ENCODE measurements at places on chromosomes 4 and X.

DNA sequence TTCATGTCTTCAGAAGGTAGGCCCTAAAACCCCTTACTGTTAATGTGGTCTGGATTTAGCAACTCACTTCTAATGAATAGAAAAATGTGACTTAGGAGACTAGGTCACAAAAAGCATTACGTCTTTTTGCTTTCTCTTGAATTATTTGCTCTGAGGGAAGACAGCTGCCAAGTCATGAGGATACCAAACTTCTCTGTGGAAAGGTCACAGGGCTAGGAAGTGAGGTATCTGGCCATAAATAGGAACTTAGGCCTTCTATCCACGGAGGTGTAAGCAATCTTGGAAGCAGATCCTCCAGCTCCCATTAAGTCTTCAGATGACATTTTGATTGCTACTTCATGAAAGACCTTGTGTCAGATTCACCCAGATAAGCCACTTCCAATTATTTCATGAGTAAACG is 120.6 kb downstream of the JADE1 start:
- no peak for DNase-seq

GRCh38 chrX:23783589-23784469 is 856 bp downstream of the SAT1 start:
- no peak for DNase-seq

DNA sequence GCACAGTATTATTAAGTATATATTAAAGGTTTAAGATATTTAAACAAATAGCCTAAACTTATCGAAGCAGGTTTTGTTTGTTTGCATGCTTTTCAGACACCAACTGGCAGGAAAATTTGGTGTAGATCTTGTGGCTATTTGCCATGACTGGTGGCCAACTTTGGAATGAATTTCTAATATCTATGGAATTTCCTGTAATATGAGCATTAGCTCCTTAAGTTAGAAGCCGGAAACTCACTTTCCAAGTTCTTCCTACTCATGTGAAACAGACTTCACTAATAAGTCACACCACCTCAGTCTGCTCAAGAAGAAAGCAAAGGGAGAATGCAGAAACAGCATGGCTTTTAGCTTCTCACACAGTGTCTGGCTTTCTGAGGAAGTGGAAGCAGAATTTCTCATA is 563.9 kb downstream of the GRXCR1 start:
- no peak for DNase-seq

DNA sequence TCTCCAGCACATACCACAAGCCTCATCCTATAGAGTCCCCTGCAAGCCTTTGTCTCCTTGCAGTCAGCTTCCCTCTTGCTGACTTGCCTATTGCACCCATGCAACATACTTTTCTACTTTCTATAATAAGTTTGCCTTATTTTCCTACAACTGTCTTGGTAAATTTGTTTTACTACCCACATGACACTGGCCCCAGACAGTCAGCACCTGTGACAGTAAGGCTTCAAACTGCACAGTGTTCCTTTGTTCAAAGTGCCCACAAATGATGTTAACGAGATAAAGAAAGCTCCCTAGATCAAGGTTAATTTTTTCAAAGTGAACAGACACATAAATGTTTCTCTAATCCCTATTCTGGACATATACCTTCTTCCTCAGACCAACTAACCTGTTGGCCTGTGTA is 529.1 kb upstream of the PCDH10 start:
- no peak for DNase-seq

DNA sequence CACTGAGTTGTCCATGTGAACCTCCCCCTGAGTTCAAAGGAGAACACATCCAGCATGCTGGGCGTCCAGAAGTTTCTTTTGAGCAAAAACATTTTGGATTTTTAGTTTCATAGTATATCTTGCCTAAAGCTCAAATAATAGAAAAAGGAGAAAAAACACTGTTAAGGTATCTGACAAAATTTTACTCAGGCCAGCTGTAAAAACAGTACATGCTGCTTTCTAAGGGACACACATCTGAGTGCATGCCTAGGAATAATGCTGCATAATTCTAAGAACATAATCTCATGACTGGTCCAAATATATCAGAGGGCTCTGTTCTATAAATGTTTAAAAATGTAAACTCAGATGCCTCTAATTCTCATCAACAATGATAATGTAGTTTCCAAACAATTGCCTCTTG is 561.3 kb upstream of the INTU start:
- no peak for DNase-seq

- no peak for DNase-seq
Observed at GRCh38 chrX:113743069-113743468, 840.8 kb upstream of the HTR2C start.

- no peak for DNase-seq
Observed at GRCh38 chr4:114386637-114387233, 211.9 kb upstream of the UGT8 start.

- DNase-seq = no peak
Observed at GRCh38 chr4:54403700-54404453, 174.8 kb downstream of the PDGFRA start.

DNA sequence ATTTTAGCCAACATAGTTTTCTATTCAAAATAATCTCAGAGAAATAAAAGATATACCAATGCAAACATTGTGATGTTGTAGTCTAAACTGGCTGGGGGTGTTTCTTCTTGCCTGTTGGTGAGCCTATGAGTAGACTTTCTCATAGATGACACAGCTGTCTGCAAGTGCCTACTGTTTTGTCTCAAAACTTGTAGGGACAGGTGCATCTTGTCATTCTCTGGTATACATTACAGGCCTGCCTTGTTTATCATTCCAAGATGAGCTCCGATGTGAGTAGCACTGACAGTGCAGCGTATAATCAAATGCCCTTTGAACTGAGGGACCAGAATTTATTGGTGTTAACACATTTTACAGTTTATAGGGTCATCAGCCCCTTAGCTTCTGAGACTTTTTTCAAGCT is 353.8 kb downstream of the PRDM5 start:
- DNase-seq = no peak

DNA sequence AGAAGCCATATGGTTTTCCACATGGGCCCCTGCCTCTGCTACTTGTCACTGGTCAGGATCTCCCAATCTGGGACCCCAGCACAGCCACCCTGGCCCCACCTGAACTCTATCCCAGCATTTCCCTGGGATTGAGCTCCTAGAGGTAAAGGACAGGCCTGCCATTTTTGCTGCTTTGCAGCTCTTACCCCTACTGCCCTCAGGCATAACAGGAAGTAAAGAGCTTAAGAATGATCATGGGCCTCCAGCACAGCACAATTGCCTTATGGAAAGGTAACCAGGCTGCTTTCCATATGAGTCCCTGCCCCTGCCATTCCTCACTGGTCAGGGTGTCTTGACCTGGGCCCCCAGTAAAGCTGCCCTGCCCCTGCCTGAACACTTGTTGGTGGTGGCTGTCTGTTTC is 254.9 kb upstream of the ZCCHC13 start:
- DNase-seq = no peak

DNA sequence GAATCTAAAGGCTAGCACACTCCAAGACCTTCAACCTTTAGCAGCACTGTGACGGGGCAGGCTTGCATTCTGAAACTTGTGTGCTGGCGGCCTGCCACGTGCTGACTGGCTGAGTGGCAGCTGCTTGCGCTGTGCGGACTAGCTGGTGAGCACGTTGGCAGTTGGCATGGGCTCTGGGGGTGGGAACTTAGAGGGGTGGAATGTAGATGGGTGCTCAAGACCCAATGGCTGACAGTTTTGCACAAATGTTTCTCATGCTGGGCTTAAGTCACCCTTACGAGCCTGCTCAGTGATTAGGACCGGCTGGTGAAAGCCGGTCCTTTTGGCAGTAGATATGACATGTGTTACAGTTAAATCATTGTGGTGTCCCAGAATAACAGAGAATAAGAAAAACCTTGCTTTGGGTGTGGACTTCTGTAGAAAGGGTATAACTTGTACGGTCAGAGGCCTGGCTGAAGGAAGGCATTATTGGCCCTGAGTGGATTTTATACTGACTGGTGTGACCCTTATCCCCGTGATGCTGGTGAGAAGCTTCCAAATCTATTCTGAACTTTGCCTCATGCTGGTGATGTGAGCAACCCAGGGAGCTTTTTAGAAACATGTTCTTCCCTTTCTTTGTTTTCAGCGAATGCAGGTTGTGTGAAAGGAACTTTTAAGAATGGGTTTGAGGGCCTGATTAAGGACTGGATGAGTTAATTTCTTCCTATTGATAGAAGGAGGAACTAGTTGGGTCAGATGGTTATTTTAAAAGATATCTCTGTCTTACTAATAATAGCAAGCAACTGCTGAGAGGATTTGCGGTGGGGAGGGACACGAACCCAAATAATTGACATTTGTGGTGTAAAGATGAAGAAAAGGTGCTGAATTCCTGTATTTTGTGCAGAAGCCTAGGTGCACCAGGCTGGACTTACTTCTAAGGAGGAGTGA is 107.4 kb upstream of the SLC4A4 start:
- DNase-seq = no peak

GRCh38 chr4:123786163-123786915 is 389.7 kb downstream of the SPRY1 start:
- no peak for DNase-seq

- no peak for DNase-seq
Observed at GRCh38 chr4:150176547-150176946, 98.3 kb downstream of the DCLK2 start.

- no peak for DNase-seq
Observed at GRCh38 chr4:170193496-170193895, 103.7 kb upstream of the AADAT start.

- DNase-seq = no peak
Observed at GRCh38 chr4:176789955-176790354, 2.8 kb downstream of the VEGFC start.

- DNase-seq = no peak
Observed at GRCh38 chr4:137156054-137156453, 376.2 kb downstream of the PCDH18 start.

DNA sequence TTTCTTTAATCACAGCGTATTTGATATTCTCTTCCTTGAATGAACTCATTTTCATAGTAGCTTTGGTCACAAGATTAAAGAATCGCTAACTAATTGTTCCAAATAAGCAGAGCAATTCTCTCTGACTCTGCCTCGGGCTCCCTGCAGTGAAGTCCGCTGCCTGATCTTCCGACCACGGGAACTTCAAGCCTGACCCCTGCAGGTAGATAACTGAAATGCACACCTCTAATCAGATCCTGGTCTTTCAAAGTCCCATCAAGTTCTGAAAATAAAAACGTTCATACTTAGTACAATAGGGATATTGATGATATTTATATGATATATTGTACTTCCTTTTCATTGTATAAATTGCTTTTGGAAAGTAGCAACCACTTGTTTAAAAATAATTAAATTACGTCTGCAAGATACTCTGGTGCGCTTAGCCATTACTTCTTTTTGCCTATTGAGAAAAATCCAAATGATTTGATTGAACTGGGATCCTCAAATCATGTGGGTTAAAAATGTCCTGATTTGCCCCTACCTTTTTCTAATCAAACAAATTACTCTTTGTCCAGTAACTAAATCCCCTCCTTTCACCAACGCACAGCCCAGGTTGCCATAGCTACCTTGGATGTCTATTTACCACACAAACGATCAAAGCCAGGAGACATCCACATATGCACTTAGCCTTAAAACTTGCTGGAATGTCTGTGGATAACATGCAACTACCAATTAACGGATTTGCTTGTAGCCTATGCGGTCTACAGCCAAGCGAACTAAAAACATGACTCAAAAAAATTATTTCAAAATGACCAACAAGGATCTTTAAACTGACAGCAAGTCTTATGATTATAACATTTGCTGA is 4.2 kb downstream of the MID1 start:
- no peak for DNase-seq

DNA sequence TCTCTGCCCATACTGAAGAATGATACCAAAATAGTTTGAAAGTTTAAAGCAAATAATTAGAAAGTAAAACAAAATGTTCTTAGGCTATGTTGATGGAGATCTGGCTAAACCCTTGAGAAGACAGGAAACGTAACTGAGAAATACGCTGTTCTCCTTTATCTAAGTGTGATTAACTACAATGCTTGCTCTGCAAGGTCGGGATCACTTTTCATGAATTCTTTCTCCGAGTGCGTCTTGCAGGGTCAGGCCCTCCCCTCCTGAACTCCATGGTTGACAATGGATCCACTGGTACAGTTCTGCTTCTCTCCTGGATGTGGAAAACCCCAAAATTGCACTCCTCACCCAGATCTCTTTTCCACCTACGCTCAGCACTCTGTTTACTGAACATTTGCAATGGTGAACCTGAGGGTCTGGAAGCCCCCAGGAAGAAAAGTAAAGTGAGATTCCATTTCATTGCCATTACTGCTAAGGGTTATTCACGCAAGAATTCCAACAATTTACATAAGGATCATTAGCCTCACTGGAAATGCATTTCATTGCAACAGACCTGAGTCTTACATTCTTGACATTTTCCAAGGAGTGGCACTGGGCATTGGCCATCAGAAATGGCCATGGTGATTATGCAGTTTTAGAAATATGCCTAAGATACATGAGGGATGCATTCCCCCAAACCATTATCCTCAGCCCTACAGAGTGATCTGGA is 24.6 kb upstream of the WWC2 start:
- DNase-seq = no peak

DNA sequence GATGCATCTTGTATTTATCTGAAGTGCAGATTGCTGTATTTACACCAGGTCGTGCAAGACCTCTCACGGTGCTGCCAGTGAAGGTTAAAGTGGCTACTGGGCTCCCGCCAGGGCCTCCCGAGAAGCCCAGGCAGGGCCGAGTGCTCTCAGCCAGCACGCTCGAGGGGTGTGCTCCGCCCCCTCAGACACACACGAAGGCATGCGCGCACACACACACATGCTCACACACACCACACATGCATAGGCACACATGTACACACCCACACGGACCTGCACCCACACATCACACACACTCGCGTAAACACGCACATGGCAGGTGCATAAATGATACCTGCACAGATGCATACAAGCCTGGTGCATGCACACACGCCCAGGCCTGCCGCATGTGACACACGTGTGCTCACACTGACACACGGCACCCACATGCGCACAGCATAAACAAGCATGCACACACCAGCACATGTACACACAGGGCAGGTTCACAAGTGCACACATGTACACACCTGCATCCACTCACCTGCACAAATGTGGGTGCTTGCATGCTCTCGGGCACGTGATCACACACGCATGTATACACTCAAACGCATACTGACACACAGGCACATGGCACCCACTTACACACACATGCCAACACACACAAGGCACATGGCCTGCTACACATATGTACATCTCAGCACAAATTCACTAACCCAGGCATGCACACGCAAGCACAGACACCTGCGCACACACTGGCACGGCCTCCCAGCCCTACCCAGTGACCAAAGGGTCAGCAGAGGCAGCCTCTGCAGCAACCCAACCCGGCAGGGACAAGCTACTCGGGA is 71.6 kb downstream of the FAM53A start:
- DNase-seq = no peak

GRCh38 chr4:14783011-14783877 is 219.0 kb upstream of the CPEB2 start:
- no peak for DNase-seq

GRCh38 chr4:181350615-181351415 is 892.4 kb upstream of the TENM3 start:
- DNase-seq = no peak

GRCh38 chr4:1722551-1723118 is 1.3 kb downstream of the TACC3 start:
- no peak for DNase-seq

GRCh38 chrX:39850630-39851152 is 247.1 kb downstream of the BCOR start:
- DNase-seq = no peak
